ENCODE measurements at places on chromosomes 7 and 10.

DNA sequence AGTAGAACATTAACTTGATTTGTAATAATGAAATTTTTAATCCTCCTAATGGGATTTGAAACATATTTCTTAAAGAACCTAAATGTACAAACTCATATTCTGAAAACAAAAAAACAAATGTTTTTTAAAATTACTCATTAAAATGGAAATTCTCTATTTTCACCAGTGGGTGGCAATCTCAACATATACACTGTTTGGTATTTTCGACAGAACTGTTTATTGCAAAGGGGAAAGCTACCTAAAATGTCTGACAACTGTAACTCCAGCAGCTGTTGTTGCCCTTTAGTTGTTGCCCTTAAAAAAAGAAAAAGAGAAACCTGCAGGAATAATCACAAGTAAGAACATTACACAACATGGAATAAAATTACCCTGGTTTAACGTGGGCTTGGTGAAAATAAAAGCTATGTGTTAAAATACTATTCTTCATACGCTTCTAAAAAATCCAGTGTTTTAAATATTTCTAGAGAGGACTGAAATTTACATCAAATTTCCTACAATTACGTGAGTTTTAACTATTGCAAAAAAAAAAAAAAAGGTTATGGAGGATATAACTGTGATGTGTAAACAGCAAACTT lies 54.5 kb downstream of the COL1A2 start:
- DNase-seq, result no peak

DNA sequence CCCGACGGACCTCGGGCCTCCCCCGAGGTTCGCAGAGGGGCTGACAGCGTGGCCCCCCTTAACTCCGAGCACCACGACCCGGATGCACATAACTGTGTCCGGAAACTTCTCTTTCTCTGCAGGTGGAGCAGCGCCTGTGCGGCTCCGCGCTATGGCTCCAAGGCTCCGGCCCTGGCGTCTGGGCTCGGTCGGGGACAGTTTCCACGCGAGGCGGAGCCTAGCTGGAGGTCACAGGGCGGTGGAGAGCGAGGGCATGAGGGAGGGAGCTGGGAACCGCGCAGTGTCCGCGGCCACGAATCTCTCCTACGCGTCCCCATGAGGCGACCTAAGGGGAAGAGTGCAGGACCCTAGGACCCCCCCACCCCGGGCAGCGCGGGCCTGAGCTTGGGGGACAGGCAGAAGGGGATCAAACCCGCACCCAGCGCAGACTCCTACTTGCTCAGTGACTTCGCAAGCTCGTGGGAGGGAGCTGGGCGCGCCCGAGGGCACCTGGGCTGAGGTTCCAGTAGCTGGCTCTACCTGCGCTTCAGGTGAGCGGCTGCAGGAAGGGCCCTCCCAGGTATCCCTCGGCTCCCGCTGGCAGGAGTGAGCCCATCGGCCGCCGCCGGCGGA lies 8.6 kb upstream of the MNX1 start:
- no peak for DNase-seq

DNA sequence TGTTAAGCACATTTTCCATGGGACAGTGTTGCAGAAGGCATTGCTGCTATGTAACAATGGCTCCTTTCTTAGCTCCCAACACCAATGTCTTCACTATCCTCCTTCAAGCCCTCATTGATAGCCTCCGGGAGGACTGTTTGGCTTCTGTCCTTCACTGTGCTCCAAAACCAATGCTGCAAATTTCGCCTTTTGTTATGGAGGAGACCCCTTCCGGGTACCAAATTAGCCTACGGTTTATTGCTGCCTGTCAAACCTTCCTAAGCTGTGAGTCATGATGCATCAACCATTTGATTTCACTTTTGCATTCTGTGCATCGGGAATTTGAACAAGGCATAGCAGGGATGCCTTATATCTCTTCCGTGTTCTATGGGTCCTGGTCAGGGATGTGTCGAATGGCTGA lies 432.9 kb downstream of the GATA3 start:
- DNase-seq, result no peak

- DNase-seq, result peak; percentile 17
Observed at GRCh38 chr7:111639934-111640333, 77.6 kb upstream of the IMMP2L start.

DNA sequence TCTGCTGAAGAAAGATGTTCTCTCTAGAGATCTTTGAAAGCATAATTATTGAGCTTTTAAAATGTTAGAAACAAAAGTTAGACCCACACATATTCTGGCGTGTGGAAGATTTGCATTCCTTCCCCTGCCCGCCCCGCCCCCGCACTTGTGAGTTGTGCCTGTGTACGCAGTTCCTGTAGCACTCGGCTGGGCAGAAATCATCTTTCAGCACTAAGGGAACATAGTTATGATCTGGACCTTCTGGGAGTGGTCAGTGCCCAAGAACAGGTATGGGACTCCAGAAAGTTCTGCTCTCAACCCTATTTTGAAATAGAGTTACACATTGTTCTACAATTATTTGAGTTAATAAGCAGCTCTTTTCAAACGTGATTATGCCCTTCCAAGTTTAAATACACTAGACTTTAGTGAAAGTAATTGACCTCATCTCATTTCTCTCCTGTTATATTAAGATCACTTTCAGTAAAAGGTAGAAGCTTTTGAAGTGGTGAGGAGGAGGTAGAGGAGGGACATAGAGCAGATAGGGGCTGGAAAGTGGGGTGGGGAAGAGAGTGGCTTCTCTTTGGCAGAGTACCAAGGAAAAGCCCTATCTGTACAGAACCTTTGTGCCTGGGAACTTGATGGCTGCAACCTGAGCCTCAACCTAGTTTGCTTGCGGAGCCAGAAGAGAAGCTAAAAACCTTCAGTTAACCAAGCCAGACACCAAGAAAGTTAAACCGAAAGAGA lies 5.7 kb downstream of the BLVRA start:
- DNase-seq, result peak; percentile 56
